NCI-H1105 (cell line): ENCODE measurements at places on chromosomes 4 and X.

DNA sequence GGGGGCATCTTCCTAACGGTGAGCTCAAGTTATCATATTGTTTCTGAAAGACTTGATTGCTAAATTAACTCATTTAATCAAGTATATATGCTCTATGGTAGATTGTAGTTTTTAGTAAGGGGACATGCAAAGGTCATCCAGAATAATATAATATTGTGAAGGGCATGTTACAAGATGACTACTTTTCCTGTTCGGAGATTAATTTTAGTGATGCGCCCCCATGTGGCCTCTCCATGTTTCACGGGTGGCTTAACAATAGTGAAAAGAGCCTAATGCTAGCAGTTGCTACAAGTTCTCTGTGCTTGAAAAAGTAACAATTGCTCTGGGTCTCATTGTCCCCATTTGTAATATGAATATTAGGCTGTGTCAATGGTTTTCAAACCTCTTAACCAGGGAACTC lies 12.2 kb downstream of the SMPX start:
- no peak for DNase-seq

GRCh38 chrX:154063234-154063633 lies 34.3 kb downstream of the MECP2 start:
- DNase-seq: no peak

DNA sequence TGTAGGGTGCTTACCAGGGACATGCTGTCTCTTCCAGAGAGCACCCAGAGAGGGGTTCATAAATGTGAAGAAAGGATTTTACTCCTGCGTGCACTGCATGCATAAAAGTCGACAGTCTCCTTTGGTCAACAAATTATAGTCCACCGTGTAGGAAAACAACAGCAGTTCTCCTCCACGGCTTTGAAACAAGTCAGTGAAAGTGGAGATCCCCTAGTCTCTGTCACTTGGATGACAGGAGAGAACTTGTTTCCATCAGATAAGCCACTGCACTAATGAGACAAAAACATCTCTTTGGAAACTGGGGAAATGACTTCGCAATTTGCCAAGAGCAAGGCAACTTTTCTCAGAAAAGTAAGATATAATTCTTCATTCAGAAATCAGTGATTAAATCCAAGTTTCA lies 9.7 kb downstream of the UNC5C start:
- DNase-seq: no peak

DNA sequence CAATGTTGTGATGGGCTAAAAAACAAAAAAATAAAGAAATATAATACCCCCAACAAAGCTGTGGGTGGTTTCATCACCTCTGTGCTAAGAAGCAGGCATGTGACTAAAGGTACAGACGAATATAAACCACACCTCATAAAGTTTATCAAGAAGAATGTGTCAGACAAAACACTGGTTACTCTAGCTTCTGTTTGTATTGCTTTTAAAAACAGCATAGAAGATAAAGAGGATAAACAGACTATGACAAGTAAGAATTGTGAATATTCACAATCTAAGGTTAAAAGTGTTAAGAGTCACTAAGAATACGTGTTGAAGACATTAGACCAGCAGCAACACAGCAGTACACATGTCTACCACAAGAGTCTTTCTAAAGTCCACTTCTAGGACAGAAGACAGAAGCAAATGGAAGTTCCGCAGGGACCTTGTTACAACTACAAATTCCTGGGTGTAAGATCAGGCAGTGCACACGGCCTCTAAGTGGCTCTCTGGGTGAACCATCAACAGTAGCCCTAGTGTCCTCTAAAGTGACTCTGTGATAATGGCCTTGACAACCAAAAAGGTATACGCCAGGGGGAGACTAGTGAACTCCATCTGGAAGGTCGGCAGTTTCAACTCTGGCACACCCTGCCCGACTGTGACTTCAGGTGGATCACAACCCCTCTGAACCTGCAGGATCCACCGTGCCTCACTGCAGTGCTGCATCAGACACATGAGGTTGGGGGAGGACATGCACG lies 8.3 kb upstream of the FGFBP2 start:
- DNase-seq: no peak

DNA sequence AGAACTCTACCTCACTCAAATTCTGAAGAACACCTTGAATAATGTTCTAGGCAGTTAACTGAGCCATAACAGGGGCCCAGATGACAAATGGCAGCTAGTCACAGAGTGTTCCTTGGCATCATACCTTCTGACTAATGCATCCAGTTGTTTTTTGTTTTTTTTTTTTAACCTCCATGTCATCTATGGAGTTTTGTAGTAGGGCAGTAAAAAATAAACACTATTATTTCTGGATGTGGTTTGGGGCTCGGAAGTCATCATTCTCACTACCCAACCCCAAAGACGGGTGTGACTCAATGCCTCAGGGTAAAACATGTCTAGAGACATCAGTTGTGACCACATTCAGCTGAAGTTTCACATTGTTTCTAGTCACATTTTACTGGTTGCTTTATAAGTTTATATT lies 31.2 kb upstream of the MCF2 start:
- no peak for DNase-seq

- DNase-seq: no peak
Observed at GRCh38 chr4:40193016-40193571, 3.7 kb upstream of the RHOH start.

DNA sequence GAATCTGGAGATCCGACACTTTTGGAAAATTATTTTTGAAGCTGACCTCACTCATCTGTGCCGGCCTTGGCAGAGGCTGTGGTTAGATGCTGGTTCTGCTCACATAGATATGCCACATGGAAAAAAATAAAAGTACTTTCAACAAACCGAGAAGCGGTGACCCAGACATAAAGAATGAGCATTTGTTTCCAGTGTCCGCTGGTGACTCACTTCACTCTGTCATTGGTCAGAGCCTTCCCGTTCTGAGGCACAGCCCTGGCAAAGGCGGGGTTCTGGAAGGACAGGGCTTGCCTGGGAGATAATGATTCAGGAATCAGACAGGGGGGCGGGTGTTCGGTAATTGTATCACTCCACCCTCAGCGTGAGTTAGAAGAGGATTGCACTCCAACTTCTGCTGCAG lies 172.4 kb upstream of the MXRA5 start:
- DNase-seq: no peak

GRCh38 chrX:121635141-121635540 lies 587.7 kb downstream of the GLUD2 start:
- no peak for DNase-seq

DNA sequence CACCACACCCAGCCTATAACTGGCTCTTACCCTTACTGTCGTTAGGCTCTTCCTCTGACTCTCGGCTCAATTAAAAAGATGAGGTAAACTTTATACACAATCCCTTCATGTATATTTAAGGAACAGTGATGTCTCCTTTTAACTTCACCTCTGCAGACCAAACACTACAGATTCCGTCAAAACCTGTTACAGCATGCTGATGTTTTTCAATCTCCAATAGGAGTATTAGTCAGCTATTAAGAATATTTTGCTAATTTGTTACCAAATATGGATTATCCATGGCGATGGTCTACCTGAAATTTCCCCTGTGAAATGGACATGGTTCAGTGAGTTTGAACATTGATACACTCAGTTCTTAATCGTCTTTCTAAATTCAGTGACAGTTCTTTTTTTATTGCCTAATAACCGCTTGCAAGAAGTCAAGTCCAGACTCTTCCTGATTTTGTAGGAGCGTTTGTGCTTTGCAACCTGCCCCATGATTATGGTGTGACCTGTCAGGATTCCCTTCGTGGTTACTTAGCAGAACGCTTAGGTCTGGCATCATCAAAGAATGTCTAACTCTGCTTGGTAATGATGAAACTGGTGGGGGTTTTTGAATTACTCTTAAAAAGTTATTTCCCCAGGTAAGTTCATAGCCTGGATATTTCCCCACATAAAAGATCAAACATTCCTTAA lies 72.2 kb upstream of the STOX2 start:
- DNase-seq: no peak

- no peak for DNase-seq
Observed at GRCh38 chr4:109836985-109837384, 9.2 kb downstream of the RRH start.
